ENCODE measurements at places on chromosomes 16 and 17.
A peak's percentile ranks its signal among the peaks of the same experiment; 100 is the strongest.

- no peak for DNase-seq
These were observed 156.0 kb downstream of the CDH13 start for GRCh38 chr16:82782715-82783251.

DNA sequence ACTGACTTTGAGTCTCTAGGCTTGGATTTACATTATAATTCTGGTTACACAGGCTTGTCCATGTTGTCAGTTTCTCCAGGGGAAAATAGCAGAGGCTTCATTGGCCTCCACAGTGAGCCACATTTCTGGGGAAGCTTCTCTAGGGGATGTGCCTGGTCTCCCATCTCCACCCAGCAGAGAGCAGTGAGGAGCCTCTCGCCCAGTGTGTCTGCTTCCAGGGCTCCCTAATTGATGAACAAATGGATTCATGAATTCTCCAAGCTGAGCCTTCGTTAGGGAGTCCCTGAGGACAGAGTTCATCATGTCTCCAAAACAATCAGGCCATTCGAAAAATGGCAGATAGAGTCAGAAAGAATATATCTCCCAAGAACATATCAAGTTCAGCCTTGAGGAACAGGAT, 162.4 kb upstream of the TOX3 start:
- no peak for DNase-seq

DNA sequence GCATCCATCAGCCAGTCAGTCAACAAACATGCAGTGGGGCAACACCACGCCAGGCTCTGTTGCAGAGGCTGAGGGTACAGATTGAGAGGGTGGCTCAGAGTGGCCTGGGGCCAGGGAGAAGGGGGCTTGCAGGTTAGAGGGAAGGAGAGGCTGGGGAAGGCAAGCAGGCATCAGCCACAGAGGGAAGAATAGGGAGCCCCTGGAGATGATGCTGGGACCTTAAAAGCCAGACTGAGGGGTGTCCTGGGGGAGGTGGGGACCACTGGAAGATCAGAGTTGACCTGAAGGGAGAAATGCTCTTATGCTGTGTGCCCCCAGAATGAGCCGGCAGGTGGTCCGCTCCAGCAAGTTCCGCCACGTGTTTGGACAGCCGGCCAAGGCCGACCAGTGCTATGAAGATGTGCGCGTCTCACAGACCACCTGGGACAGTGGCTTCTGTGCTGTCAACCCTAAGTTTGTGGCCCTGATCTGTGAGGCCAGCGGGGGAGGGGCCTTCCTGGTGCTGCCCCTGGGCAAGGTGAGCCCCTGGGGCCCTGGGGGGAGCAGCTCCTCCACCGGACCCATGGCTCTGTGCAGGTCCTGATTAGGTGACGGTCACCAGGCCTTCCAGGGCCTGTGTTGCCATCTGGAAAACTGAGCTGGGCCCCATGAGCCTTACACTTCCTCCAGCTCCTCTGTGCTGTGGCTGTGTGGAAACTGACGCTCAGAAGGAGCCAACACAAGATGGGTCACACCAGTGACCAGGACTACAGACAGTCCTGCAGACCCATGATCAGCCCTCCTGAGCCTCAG, 1.7 kb downstream of the CORO1A start:
- peak; percentile 11 for DNase-seq

- no peak for DNase-seq
These were observed 111.0 kb upstream of the TNRC6C start for GRCh38 chr17:77847221-77848085.

DNA sequence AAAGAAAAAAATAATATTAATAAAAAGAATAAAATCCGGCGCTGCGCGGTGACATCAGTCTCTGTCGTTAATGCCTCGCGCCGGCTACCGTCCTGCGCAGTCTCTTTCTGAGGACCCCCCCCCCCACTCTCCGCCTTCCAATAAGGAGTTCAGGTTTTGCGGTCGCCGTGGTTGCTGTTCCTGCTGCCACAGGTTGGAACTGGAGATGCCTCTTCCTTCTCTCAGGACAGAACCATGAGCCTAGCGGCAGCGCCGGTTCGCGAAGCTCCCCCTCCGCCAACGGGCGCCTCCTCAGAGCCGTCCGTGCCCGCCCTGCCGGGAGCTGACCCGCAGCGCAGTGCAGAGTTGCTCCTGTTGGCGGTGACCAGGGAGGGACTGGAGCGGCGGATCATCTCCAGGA, 2093.4 kb downstream of the TP53TG3F start:
- no peak for DNase-seq

DNA sequence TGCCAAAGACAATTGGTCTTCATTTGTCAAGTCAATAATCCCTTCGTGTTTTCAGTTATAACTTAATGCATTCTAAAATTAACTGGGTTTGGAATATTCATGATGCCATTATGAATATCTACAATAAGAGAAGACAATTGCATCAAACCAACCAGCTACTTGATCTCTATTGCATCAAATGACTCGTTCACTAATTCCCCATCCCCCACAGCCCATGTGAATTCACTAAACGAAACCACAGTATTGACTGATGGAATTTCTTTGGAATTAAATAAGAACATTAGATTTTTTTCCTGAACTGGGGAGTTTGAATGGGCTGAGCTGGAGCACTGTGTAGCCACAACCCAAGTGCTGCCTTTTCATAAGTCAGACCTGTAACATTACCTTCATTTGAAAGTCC, 65.3 kb downstream of the HS3ST3B1 start:
- DNase-seq: no peak

GRCh38 chr16:49608098-49608497, 234.5 kb downstream of the C16orf78 start:
- DNase-seq: no peak

Measured in T-helper 9 cell (primary cell).